NCI-H1092 (cell line): ENCODE measurements at places on chromosomes 6 and 20.

DNA sequence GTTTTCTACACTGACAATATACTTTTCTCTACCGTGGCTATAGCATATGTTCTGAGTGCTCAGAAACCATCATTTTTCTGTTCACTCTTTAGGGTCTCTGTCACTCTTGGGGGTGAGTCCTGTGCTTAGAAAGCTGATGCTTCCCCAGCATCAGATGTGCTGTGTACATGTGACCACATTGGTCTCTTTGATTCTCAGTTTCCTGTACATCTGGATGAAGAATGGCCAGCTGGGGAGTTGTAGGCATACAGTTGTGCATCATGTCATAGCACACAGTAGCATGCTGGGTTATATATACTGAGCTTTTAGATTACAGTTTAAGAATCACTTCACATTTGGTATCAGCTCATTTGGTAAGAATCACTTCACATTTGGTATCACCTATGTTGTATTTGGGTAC, 238.6 kb upstream of the PREP start:
- no peak for DNase-seq

DNA sequence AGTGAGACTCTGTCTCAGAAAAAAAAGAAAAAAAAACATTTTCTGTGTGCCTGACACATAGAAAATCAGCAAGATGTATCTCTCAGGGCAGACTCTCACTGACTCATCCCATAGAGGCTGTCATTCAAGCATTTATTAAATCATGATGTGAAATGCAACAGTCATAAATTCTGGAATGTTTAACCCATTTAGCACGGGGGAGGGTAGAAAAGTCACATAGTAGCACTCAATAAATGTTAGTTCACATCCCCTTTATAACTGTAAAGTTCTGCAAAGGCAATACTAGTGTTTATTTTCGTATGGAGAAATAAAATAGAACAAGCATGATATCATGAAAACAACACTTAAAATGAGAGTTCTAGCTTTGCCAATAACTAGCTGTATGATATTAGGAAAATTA, 15.5 kb upstream of the CARMIL1 start:
- DNase-seq = no peak

GRCh38 chr6:79170959-79171358, 63.5 kb downstream of the HMGN3 start:
- no peak for DNase-seq

DNA sequence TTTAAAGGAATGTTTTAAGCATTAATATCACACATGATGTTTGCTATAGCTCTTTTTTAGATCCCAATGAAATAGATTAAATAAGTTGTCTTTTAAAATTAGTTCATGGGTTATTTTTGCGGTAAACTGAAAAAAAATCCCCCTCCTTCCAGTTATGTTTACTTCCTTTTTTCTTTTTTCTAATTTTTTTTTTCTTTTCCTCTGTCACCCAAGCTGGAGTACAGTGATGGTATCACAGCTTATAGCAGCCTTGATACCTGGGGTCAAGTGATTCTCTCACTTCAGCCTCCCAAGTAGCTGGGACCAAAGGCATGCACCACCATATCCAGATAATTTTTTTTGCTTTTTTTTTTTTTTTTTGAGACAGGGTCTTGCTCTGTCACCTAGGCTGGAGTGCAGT, 17.8 kb upstream of the SCAF8 start:
- DNase-seq = no peak

DNA sequence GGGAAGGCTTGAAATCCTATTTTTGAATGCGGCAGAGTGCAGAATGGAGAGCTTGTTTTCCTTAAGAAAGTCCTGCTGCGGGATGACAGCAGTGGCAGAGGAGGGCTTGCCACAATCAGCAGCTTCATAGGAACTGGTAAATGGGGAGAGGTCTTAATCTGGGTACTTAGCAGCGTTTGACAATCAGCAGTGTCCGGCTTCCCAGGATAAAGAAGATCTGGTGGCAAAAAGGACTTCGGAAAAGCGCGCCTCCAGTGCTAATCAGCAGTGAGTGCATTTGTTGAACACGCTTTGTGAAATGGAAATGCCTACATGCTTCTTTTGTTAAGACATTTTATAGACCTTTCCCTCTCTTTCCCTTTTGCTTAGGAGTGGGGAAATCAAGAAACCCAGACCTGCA, 735.7 kb downstream of the QKI start:
- no peak for DNase-seq

DNA sequence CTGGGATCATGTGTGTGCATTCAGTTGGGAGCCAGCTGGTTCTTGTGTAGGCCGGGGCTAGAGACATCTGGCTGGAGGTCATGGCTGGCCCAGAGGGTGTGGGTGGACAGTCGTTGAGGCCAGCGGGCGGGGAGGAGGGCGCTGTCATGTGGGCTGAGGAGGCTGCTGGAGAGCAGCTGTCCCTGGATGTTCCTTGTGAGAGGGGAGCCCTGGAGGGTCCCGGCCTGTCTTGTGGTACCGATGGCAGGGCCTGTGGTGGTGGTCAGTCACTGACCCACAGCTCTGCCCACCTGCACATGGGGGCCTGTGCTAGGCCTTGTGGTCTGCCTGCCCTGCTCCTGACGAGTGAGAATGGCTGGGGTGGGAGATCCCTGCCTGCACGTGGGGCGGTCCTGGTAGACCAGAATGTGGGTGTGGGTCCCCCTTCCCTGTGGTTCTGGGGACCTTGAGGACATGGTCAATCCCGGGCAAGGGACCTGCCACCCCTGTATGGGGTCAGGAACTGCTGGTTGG, 1.9 kb upstream of the C20orf204 start:
- no peak for DNase-seq

GRCh38 chr20:57671072-57671391, 38.8 kb downstream of the PMEPA1 start:
- no peak for DNase-seq

DNA sequence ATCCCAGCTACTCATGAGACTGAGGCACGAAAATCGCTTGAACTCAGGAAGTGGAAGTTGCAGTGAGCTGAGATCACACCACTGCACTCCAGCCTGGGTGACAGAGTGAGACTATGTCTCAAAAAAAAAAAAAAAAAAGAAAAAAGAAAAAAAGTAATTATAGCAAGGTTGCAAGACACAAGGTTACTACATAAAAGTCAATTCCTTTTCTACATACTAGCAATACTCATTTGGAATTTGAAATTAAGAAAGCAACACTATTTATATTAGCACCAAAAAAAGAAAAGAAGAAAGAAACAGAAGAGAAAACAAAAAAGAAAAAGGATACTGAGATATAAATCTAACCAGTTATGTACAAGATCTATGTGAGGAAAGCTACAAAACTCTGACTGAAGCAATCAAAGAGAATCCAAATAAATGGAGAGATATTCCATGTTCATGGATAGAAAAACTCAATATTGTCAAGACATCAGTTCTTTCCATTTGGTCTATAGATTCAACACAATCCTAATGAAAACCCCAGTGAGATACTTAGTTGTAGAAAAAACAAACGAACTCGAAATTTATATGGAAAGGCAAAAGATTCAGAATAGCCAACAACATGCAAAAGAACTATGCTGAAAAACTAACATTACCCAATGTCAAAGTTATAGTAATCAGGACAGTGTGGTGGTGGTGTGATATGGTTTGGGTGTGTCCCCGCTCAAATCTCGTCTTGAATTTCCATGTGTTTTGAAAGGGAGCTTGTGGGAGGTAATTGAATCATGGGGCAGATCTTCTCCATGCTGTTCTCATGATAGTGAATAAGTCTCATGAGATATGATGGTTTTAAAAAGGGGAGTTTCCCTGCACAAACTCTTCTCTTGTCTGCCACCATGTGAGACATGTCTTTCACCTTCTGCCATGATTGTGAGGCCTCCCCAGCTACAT, 73.3 kb downstream of the GPX5 start:
- no peak for DNase-seq

GRCh38 chr6:150143516-150144293, 861 bp downstream of the PPP1R14C start:
- peak; percentile 19 for DNase-seq

DNA sequence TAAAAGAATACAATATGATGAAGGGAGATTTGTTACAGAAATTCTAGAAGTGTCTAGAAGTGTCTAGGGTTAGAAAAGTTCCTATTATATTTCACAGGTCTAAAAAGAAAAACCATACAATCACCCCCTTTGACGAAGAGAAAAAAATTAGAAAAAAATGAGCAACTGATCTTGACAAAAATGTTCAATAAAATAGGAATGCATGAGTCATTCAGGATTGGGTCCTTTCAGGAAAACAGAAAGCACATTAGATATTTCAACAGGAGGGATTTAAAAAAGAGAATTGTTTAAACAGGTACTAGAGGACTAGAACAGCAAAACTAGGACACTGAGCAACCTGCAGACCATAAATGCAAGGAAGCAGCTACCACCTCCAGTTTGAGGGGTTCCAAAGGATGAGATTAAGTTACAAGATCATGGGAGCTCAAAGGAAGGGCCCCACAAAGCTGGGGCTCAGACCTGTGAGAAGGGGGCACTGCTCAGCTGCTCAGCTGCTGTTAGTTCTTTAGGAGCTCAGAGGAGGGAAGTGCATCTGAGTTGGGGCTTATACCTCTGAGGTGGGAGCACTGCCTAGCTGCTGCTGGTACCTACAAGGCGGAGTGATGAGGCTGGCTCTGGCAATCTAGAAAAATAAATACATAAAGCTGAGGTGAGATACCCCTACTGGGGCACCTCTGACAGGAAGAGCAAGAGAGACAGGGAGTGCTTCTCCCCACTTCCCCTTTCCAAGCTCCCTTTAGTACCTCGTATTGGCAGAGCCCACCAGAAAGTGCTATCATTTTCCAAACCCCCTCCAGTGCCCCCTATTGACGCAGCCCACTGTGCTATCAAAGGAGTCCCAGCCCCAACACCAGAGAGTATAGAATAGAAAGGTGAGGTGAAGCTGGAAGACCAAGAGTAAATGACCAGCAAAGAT, 27.1 kb upstream of the BEND6 start:
- no peak for DNase-seq

- no peak for DNase-seq
These were observed 326.7 kb upstream of the NOX3 start for GRCh38 chr6:155782320-155782731.

GRCh38 chr6:22614547-22614946, 45.2 kb downstream of the HDGFL1 start:
- DNase-seq = no peak

DNA sequence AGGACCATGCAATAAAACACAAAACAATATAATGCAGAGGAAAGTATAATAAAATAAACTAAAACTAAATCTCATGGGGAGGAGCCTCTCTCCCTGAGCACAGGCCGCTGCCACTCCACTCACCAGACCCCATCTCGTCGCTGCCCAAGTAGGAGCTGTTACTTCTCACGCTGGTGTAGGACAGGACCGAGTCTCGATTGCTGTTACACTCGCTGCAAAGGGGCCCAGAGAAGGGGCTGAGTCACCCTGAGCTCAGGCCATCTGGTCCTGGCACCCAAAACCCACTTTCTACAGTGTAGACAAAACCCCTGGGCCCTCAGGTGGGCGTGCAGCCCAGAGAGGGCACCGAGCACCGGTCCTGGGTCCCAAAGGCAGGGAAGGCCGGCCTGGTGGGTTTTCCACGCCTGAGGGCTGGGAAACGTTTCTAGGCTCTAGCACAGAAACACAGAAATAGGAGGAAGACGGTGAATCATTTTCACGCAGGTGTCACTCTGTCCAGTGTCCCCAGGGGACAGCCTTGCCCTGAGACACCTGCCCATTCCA, 183.4 kb downstream of the PREX1 start:
- DNase-seq = no peak
